Ovary (tissue), 10 donors: ENCODE measurements at places on chromosomes 3 and 15.

- DNase-seq, result no peak
These were observed 25.2 kb downstream of the COLQ start for GRCh38 chr3:15496341-15496664.

- DNase-seq, result no peak
These were observed 15.0 kb upstream of the SRP14 start for GRCh38 chr15:40053831-40054604.

- DNase-seq, result no peak
These were observed 279.8 kb downstream of the RORA start for GRCh38 chr15:60949039-60949977.

DNA sequence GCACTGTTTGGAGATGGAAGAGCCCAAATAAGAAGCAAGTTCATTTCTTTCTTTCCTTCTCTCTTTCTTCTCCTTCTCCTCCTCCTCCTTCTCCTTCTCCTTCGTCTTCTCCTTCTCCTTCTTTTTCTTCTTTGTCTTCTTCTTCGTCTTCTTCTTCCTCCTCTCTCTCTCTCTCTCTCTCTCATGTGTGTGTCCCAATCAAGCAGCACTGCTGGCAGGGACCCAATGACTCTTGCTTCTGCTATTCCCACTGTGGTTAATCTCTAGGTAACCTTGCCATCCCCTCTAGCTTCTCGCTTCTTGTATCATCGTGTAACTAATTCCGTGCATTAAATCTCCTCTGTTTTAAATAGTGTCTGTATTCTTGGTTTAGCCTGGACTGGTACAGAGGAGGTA is 26.1 kb upstream of the ZNF280D start:
- no peak for DNase-seq

- no peak for DNase-seq
These were observed 9.6 kb downstream of the MESP2 start for GRCh38 chr15:89785774-89786140.

- no peak for DNase-seq
These were observed 1501.2 kb upstream of the CADM2 start for GRCh38 chr3:83457551-83457950.

GRCh38 chr3:48931944-48932580 is 13.4 kb downstream of the ARIH2 start:
- DNase-seq, result no peak
